ENCODE measurements at places on chromosomes 2 and 18.

DNA sequence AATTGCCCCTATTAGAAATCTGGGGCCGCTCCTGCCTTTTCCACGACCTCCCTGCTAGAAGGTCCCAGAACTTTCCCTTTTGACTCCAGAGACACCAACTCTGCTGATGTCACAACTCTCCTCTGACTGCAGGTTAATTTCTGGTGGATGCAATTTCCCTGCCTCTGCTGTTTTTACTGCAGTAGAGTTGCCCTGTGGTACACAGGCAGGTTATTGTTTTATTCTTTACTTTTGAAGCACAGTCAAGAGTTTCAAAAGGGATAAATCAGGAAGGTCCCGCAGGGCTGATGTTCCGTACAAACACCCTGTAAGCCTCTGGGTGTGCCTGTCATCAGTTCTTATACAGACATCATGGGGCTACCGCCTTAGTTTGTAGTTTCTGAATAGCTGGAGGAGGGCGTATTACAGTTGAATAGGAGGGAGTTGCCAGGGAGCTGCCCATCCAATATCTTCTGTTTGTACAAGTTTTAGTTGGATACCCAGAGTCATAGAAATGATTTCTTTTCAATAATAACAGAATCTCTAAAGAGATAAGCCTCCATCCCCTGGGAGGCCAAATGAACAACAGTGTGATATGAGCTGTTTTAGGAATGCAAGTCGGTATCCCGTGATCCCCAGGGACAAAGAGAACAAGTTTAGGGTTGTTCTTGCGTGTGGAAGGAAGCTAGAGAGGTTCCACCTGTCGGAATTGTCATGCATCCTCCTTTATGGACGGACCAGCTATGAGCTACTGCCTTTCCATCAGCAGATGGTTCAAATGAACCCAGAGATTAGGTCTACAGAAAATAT, 108.4 kb upstream of the COPS8 start:
- no peak for DNase-seq

- no peak for DNase-seq
These were observed 280.4 kb upstream of the COL3A1 start for GRCh38 chr2:188693771-188694170.

- DNase-seq, result no peak
These were observed 55.9 kb downstream of the RELCH start for GRCh38 chr18:62242955-62243354.

- DNase-seq, result no peak
These were observed 70.1 kb upstream of the BZW1 start for GRCh38 chr2:200741468-200742202.

DNA sequence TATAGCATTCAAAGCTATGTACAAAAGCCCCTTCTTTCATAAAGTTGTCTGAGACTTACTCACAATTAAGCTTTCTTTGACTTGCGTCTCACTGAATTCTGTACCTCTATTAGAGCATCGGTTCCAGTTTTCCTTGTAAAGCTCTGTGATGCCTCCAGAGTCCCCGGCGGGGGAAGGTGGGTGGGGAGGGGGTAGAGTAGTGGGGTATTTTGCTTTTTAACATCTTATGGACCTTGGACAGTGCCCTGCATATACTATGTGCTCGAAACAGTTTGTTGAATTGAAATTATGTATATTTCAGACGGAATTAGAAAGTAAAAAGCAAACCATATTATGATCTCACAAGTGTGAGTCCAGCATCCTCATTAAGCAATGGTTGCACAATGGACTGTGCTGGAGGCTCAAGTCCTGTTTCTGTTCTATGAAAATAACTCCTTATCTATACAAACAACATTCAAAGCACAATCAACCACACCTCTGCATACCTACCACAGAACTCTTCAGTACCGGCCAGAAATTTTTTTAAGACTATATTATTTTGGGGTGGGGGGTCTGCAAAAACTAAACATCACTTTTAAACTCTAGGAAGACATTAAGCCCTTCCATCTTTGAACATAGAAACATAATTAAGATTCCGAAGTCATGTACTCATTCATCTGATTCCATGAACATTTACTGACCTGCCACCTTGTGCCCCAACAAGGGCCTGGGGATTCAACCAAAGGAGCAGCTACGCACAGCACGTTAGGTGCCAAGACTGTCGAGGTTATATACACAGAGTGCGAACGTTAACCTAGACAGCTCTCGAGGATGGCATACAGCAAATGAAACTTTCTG, 908 bp downstream of the STAT1 start:
- DNase-seq, result no peak

DNA sequence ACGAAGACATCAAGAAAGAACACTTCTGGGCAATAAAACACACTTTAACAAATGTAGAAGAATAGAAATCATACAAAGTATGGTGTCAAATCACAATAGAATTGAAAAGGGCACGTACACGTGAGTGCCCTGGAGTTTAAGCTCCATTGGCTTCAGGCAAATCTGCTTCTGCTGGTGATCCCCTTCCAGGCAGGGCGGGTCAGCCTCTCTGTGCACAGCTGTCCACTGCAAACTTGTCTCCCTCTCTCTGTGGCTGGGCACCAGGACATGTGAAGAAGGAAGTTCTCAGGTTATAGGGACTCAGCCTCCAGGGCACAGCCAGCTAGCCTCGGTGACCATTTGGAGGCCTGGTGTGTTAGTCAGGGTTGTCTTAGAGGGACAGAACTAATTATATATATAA, 66.0 kb downstream of the ST3GAL5 start:
- DNase-seq, result no peak
